ENCODE measurements at places on chromosomes 3 and 15. TPM values are rescaled to one million over a fixed set of nuclear protein-coding genes. Genes with fewer than 3 reads are reported as not detected.

- DNase-seq: no peak
These were observed 329.1 kb downstream of the VGLL3 start for GRCh38 chr3:86661817-86662216.

DNA sequence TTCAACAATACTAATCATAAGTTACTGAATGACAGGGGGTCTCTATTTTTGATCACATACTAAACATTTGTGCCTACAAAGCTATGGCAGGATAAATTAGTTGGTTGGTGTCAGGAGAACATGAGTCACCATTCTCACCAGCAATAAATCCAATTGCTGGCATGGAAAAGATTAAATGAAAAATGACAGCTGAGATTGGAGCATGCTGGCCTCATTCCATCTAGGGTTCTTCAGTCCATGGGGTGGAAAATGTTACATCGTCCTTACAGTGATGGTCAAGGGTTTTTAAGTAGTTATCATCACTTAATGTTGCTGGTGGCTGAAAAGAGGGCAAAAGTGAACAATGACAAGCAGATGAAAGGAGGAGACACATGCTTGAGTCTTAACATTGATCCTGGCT lies 180.1 kb upstream of the BCL6 start:
- no peak for DNase-seq

GRCh38 chr3:46934498-46935167 lies 41.9 kb downstream of the CCDC12 start:
- DNase-seq: peak; percentile 78

DNA sequence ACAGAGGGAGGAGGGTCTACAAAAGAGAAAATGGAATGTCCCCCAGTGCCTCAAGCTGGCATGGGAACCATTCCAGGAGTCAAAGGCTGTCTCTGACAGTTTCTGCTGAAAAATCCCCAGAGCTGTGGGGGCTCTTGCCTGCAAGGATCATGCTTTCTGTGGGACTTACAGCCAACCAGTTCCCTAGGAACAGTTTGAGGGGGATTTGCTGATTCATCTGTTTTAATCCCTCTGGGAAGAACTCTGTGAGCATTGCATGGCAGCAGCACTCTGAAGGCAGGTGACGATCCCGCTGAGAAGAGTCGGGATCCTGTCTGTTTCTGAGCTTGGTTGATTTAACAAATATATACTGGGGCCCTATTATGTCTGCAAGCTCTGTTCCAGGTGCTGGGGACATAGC lies 176.0 kb downstream of the SSR3 start:
- no peak for DNase-seq

DNA sequence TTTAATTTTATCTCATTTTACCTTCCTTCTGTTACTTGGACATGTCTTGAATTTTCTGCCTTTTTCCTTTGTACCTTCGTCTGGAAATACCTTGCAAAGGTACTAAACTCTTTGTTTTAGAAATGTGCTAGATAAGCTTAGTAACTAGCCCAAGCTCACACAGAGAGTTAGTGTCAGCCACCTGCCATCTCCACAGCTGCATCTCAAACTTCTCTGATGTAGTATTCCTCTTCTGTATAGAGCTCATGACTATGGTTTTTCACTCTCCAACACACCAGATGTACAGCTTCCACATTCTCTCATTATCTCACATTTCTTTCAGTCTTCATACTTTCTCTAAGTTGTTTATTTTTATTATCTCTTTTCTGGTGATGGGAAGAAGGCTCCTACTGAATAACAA lies 516.6 kb upstream of the ROBO2 start:
- no peak for DNase-seq

- DNase-seq: no peak
These were observed 41.2 kb downstream of the CEP63 start for GRCh38 chr3:134527037-134527436.

GRCh38 chr15:84831028-84831427 lies 13.9 kb downstream of the ALPK3 start:
- no peak for DNase-seq

- DNase-seq: no peak
These were observed 96.0 kb downstream of the SUCLG2 start for GRCh38 chr3:67558426-67558825.

GRCh38 chr15:83106994-83107840 lies at the start of gene TM6SF1:
TM6SF1 (plus strand) TSS chr15:83107645; CDS start chr15:83107681, 36 bp downstream.
- DNase-seq: peak; percentile 52

- no peak for DNase-seq
These were observed 6.6 kb downstream of the GABRB3 start for GRCh38 chr15:26766262-26766661.

DNA sequence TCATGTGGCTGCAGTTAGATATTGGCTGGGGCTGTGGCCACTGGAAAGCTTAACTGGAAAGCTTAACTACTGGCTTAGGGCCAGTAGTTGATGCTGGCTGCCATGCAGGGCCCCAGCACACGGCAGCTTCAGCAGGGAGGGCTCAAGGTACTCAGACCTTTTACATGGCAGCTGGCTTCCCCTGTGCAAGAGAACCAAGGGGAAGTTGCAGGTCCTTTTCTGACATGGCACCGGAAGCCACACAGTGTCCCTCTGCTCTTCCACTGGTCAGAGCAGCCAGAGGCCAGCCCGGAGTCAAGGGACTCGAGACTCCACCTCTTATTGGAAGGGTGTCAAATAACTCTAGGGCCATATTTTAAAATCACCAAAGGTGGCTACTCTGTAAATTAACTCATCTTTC lies 24.5 kb downstream of the CCR9 start:
- DNase-seq: no peak

GRCh38 chr3:16239086-16239770 lies 25.5 kb downstream of the DPH3 start:
- DNase-seq: no peak

GRCh38 chr3:45226206-45226915 lies at the start of gene TMEM158:
TMEM158 (minus strand) TSS chr3:45226287; CDS start chr3:45226027, 260 bp downstream.
- peak; percentile 85 for DNase-seq

- no peak for DNase-seq
These were observed 31.3 kb upstream of the BCL2L10 start for GRCh38 chr15:52143873-52144272.

DNA sequence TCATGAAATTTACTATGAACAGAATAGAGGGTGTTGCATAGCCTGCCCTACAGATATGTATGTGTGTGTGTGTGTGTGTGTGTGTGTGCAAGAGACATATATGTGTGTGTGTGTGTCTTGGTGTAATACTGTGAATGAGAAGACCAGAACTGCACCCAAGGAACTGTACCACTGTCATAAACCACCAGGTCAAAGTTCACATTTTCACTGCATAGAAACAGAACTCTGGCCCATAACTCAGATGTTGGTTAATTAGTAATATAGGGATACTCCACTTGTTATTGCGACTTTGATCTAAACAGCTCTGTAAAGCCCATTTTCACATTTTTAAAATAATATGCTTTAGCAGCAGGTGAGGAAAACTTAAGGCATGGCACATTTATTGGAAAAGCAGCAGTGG lies 111.8 kb downstream of the IGF2BP2 start:
- DNase-seq: no peak

DNA sequence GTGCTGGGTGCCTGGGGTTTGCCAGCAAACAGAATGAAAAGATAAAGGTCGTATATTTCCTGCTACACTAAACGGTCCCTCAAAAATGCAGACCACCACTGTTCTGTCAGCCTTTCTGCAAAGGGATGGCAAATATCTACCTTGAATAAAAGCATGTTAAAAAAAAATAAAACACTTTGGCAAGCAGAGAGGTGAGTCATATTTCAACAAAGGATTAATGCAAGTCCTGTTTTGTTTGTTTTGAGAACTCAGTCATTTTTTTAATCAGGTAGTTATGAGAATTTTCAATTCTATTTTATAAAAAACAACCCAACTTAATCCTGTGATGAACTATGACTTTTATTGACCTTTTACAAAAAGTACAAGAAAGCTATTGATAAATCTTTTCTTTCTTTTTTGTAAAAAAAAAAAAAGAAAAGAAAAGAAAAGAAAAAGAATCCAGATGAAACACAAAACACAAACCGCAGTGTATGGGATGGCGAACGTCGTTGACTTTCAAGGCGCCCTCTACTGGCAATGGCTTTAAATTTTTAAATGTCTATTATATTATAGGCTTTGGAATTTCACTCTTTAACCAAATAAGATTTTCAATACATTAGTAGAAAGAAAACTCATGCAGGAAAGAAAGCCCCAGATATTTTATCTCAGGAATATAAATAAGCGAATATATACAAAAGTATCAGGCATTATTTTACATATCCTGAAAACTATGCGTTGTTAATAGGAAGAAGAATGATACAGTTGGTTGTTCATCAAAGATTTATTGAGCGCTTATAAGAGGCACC lies 87.8 kb downstream of the NCEH1 start:
- no peak for DNase-seq

DNA sequence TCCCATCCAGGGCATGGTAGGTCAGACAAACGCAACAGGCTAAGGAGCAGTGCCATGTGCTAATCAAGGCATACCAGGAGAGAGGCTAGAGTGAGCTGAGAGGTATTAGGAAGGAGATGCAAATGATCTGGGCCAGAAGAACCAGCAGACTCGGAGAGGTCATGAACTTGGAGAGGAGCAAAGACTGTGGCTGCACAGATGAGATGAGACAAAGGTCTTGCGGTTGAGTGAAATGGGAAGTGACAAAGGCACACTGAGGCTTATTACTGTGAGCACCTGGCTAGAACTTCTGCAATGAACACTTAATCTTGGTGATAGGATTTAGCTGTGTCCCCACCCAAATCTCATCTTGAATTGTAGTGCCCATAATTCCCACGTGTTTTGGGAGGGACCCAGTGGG lies 380.2 kb downstream of the ULK4 start:
- DNase-seq: no peak

GRCh38 chr3:56985878-56986277 lies 74.6 kb upstream of the SPATA12 start:
- DNase-seq: no peak

- no peak for DNase-seq
These were observed 33.6 kb upstream of the PLSCR2 start for GRCh38 chr3:146502887-146503460.

GRCh38 chr3:157410945-157411344 lies 25.7 kb upstream of the PTX3 start:
- DNase-seq: no peak

DNA sequence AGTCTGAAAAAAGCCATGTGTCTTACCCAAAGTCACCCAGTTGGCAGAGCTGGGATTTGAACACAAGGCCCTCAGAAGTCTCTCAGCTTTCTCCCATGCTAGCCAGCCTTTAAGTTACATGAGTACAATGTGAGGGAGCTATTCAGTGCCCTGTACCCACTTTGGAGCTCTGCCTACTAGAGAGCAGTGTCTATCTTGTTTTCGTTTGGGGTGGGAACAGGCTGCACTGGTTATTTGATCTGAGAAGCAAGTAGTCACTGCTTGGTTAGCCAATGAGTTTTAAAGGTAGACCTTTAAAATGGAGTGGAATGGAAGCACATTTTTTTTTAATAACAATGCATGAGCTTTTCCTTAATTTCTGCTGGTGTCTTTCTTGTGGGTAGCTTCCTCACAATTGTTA lies 231.1 kb upstream of the BHLHE40 start:
- no peak for DNase-seq

- DNase-seq: no peak
These were observed 25.3 kb downstream of the FBXO22 start for GRCh38 chr15:75928680-75929608.

GRCh38 chr15:23860290-23861245 lies 173.5 kb upstream of the NDN start:
- no peak for DNase-seq

DNA sequence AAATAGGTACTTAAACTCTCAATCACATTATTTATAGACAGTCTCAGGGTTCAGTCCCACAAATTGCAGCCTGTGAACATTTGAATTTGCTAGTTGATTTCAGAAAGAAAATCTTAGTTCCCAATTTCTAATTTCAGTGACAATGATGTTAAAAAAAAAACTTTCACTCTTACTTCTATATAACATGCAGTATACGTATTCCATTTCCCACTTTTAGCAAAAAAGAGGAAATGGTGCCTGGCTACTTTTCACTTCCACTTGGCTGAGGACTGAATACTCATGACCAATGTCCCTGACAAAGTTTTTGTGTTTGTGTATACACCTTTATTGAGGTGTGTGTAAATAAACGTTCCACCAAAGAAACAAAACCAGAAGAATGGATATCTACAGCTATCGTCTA lies 32.1 kb upstream of the XCR1 start:
- DNase-seq: no peak

GRCh38 chr3:101988596-101988995 lies 139.3 kb downstream of the NFKBIZ start:
- DNase-seq: no peak

- DNase-seq: no peak
These were observed 150.7 kb downstream of the CADPS start for GRCh38 chr3:62724503-62724902.

DNA sequence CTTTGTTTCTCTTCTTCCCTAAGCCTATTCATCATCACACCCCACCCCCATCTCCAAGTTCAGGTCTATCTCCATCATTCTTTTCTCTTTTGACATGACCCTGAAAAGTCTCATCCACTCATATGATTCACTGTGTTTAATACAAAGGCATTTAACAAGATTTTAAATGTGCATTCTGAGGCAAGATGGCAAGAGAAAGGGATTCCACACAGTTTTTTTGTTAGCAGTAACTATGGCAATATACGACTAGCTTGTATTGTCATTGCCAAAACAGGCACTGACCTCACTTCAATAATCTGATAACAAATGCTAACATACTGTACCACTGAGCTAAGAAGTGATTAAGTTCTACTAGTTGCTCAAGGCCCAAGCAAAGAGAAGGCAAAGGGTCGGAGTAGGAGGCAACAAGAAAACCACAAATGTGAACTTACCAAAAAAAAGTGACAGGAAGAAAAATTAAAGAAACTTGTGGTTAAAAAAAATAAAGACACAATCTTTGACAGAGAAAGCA lies 53.2 kb downstream of the FBN1 start:
- no peak for DNase-seq

- peak; percentile 74 for DNase-seq
These were observed 175.1 kb upstream of the TSC22D2 start for GRCh38 chr3:150232992-150233451.

GRCh38 chr3:6771171-6771570 lies 89.7 kb upstream of the GRM7 start:
- no peak for DNase-seq

- DNase-seq: no peak
These were observed 127.8 kb downstream of the SYNPR start for GRCh38 chr3:63405882-63406281.

The SH2D7 gene
- total RNA-seq: not detected

The TEX55 gene
- not detected for total RNA-seq

The KLHL40 gene
- total RNA-seq: not detected

The DUOXA1 gene
- total RNA-seq: 2.1 TPM

The CATSPER2 gene
- 1.1 TPM for total RNA-seq

The CCDC174 gene
- total RNA-seq: 13.0 TPM

The CDAN1 gene
- 5.1 TPM for total RNA-seq

The HHLA2 gene
- total RNA-seq: not detected

The TTC23 gene
- total RNA-seq: 11.9 TPM

The IQCF5 gene
- total RNA-seq: not detected

The TM6SF1 gene
- 19.0 TPM for total RNA-seq

The PODXL2 gene
- 3.0 TPM for total RNA-seq

The SLC28A2 gene
- total RNA-seq: not detected

The FAM81A gene
- total RNA-seq: 2.4 TPM

The SCAANT1 gene
- not detected for total RNA-seq

The KCNAB1 gene
- 3.5 TPM for total RNA-seq

The CX3CR1 gene
- total RNA-seq: 1.4 TPM

The EPHA6 gene
- 0.58 TPM for total RNA-seq

The HCN4 gene
- 5.9 TPM for total RNA-seq

The CSTA gene
- 9.3 TPM for total RNA-seq

The SHISA5 gene
- total RNA-seq: 73.3 TPM

Measured in left cardiac atrium (tissue), 4 donors.